ENCODE measurements at places on chromosomes 5 and 9. TPM values are rescaled to one million over a fixed set of nuclear protein-coding genes. Genes with fewer than 3 reads are reported as not detected.

The LIX1 gene
- 0.89 TPM for total RNA-seq

The ENTPD2 gene
- not detected for total RNA-seq

The DMRT3 gene
- 8.8 TPM for total RNA-seq

The HINT1 gene
- total RNA-seq = 196 TPM

The OR1J2 gene
- not detected for total RNA-seq

The WDR38 gene
- total RNA-seq = not detected

The CARD9 gene
- total RNA-seq = 0.76 TPM

The NOP16 gene
- 25.9 TPM for total RNA-seq

The MSMP gene
- total RNA-seq = not detected

The FOXI1 gene
- not detected for total RNA-seq
